ENCODE measurements at places on chromosomes 4 and X. TPM values are rescaled to one million over a fixed set of nuclear protein-coding genes. Genes with fewer than 3 reads are reported as not detected.

Gene CYLC1
- total RNA-seq: not detected

Gene ADH1A
- total RNA-seq: not detected

Gene AFF2
- 0.16 TPM for total RNA-seq

Gene F8A1
- 20.0 TPM for total RNA-seq

GRCh38 chr4:127930175-127930574 lies 34.8 kb downstream of the MFSD8 start:
- no peak overlapping the region for H3K27ac ChIP-seq
- H3K4me3 ChIP-seq: no peak overlapping the region
- no peaks in the 10 kb centered on the region for H3K4me1 ChIP-seq
- H3K36me3 ChIP-seq: no peaks in the 10 kb centered on the region
- DNase-seq: no peak

- peaks cover 13% of the 10 kb centered on the region for H3K4me1 ChIP-seq
- H3K36me3 ChIP-seq: no peaks in the 10 kb centered on the region
- no peaks in the 10 kb centered on the region for H3K27me3 ChIP-seq
- peak overlapping the region; percentile 78 for H3K27ac ChIP-seq
- peak; percentile 56 for DNase-seq
These were observed 918 bp upstream of the FGFRL1 start for GRCh38 chr4:1010395-1011021.

GRCh38 chr4:82998898-82999297 lies 11.7 kb downstream of the LIN54 start:
- no peaks in the 10 kb centered on the region for H3K27me3 ChIP-seq
- H3K36me3 ChIP-seq: no peaks in the 10 kb centered on the region
- H3K4me1 ChIP-seq: peaks cover 7% of the 10 kb centered on the region
- no peak for DNase-seq

DNA sequence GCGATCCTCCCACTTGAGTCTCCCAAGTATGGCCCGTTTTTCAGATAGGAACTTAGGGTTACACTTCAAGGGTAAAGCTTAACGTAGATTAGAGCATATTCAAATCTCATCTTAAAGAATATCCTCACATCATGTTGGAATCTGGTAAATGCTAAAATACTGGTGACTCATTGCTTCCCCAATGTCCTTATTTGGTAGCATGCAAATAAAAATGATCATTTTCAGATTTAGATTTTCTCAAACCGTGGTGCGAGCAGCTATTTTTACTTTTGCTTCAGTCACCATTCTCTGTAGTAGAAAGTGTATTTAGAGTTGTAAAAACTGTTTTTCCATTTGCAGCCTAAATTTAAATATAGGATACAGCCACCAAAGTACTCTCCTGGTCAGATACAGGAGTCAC lies 101.5 kb upstream of the MAML3 start:
- H3K4me3 ChIP-seq: no peak overlapping the region
- H3K36me3 ChIP-seq: no peaks in the 10 kb centered on the region
- H3K27ac ChIP-seq: no peak overlapping the region
- no peak for DNase-seq
- no peaks in the 10 kb centered on the region for H3K27me3 ChIP-seq
